ENCODE measurements at places on chromosomes 5 and 9.

DNA sequence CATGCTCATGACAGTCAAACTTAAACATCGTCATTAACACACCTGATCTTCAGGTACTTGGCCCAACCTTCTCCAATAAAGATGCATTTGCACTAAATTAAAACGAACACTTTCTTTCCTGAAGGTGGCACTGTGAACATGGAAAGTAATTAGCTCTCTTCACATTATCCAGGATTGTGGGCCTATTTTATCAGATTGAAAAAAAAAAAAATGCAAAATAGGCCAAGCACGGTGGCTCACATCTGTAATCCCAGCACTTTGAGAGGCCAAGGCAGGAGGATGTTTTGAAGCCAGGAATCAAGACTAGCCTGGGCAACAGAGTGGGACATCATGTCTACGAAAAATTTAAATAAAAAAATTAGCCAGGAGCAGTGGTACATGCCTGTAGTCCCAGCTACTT lies 14.4 kb upstream of the CDC20B start:
- no peak for DNase-seq

DNA sequence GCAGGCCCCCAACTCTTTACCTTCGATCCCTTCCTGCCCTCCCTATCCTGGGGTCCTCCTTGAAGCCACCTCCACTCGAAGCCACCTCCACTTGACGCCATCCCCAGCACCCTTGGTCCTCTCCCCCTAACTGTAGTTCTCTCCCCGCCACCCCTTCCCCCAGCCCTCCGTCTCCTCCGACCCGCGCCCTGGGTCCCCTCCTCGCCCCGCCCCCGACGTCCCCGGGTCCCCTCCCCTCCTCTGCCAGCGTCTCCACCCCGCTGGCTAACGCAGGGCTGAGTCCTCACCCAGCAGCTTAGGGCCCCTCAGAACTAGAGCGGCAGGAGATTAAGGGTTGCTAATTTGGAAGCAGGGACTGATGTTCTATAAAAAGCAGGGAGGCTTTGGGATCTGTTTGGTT lies 30.6 kb upstream of the ANKRD33B start:
- DNase-seq: peak; percentile 49

DNA sequence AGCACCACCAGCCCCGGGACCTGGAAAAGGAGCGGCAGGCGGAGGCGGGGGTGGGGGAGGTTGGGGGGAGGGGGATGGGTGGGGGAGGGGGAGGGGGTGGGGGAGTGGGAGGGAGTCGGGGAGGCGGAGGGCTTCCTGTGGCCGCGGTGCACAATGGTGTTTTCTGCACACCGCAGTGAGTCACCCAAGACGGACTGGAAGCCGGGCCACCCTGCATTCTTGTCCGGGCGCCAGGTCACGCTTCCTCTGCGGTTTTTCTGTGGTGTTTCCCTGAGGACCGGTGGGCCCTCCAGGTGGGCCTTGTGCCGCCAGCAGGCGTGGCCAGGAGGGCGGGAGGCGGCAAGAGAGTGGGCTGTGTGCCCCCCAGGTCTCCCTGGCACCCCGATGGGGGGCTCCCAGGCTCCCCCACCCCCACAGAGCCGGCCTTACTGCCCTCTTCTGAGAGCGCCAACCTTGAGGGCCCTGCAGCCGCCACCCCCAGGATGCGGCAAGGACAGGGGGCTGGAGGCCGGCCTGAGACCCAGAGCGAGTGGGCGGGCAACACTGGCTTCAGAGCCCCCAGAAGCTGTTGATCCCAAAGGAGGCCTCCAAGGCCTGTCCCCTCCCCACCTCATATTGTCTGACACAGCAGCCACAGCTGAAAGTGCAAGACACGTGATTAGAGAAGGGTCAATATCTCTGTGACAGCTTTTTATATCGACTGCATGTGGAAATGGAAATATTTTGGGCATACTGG lies 11.1 kb downstream of the EXD3 start:
- no peak for DNase-seq

DNA sequence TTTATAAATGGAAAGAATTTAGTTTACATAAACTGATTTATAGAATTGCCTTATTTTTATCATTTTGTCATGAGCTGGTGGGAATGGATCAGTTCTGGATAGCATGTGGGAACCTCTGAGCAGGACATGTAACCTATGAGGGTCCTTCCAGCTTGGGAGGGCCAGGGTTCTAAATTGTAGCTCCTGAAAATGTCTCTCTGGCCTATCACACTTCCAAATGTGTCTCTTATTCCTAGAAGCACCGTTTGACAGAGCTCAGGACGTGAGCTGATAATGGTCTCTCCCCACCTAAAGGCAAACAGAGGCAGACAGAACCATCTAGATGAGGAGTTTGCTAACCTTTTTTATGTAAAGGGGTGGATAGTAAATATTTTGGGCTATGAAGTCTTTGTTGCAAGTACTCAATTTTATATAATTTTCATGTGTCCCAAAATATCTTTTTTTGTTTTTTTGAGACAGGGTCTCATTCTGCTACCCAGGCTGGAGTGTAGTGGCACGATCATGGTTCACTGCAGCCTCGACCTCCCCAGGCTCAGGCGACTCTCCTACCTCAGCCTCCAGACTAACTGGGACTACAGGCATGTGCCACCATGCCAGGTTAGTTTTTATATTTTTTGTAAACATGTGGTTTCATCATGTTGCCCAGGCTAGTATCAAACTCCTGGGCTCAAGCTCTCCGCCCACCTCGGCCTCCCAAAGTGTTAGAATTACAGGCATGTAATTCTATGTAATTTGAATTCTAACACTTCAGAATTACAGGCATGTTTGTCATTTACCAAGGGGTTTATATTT lies 4.0 kb downstream of the TRAF1 start:
- no peak for DNase-seq
